ENCODE measurements at places on chromosomes 13 and 19.

DNA sequence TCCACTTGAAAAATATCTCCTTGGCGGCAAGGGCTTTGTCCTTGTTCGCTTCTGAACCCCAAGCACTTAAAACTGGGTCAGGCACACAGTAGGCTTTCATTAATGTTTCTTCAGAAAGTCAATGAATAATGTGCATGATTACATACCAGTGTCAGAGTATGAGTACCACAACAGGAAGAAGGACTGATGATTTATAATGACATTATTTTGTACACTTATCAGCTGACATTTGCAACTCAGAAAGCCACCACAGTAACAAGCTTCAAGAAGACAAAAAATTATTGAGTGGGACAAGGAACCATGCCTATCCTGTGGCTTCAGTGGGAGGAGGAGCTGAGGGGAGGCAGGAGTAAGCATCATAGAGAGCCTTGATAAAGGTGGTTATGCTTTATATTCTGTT, 10.0 kb downstream of the POLR1D start:
- no peak for DNase-seq

DNA sequence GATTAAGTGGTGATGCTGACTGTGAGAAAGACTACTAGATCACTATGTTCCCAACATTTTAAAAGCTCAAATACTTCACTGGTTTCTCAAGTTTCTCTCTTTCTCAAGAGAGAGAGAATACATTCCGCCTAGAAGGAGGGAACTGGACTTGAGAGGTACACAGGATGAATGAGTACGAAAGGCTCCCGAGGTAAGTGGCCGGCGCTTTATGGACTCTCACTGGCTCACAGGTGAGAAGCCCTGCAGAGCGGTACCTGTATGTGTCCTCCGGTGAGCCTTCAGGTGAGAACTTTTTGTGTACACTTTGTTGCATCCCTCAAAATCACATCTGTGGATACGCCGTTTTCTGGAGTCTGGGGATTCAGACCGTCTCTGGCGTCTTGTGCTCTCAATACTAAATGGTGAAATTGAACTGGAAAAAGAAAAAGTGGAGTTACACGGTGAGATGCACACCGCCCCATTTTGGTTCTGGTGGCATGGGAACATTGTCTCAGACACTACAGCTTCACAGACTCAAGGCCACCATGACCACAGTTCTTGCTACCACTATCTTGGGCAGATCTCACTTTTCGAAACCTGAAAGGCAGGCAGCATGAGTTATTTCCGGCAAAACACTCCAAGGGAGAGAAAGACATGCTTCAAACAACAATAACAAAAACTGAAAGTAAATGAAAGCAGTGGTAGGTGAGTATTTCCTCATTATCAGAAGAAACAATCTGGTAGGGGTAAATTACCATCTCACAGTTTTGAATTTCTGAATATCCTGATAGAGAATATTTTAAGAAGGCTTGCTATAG, 418.9 kb downstream of the KLF12 start:
- DNase-seq: no peak

GRCh38 chr19:48777139-48777538, 21.8 kb downstream of the FGF21 start:
- DNase-seq: no peak

DNA sequence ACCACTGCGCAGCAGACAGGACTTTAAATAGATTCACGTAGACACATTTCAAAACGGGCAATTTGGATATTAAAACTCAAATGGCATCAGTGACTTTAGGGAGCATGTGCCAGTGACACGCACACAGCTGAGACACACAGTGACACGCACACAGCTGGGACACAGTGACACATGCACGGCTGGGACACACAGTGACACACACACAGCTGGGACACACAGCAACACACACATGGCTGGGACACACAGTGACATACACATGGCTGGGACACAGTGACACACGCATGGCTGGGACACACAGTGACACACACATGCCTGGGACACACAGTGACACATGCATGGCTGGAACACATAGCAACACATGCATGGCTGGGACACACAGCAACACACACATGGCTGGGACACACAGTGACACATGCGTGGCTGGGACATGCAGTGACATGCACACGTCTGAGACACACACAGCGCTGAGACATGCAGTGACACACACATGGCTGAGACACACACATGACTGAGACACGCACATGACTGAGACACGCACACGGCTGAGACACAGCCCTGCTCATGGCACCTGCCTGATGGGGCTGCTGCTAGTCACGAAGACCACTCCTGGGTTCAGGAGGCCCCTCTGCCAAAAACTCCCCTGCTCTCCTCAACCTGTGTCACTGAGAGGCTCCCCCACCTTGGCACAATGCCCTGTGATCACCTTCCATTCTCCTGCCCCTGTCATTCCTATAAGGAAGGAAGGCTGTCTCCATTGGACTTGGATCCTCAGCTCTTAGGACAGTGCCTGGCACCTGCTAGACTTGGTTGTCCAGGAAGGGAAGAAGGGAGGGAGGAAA, 52.5 kb downstream of the SOX1 start:
- no peak for DNase-seq

GRCh38 chr13:113542751-113543424, 41.7 kb upstream of the TFDP1 start:
- no peak for DNase-seq

DNA sequence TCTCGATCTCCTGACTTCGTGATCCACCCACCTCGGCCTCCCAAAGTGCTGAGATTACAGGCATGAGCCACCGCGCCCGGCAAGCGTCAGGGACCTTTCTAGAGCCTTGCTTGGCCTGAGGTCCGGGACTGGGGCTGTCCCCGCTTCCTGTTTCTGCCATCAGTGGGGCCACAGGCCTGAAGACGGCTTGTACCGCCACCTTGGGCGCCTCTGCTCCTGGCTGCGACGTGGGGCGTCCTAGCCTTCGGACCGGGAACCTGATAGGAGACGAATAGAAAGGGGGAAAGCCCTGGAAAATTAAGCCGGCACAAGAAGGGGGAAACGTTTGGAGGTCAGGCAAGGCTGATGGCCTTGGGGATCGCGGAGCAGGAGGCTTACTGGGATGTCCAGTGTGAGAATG, 35.1 kb downstream of the RNF6 start:
- DNase-seq: no peak

All from COLO829 (cell line).